ENCODE measurements at places on chromosomes 5 and 9.

GRCh38 chr5:77851176-77852067, 75.3 kb upstream of the TBCA start:
- DNase-seq: peak; percentile 46

- DNase-seq: no peak
Measured at GRCh38 chr5:125125031-125125823, 378.8 kb upstream of the ZNF608 start.

DNA sequence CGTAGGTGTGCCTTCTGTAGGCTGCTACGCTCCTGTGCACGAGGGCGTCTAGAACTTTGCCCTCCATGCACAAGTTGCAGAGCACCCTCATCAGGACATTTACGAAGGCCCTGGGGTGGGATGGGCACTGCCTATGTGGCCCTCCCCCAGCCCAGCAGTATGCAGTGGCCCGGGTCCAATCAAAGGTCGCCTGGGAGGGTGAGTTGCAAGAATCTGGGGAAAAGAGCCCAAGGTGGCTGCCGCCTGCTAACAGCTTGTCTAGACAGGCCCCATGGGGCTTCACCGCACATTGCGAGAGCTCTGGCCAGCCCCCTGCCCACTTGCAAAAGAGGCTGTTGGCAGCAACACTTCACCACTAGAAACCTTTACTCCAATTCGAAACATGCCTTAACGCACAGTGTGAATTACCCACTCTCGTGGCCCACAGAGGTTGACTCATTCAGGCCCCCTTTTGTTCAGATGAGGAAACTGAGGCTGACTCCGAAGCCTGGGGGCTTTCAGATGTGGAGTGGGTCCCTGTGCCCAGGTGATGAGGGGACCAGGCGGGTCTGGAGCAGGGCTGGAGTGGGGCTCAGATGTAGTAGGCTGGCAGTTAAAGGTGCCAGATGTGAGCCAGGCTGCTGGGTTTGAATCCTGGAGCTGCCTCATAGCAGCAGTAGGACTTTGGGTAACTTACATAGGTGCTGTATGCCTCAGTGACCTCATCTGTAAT, 31.8 kb upstream of the IL17B start:
- DNase-seq: no peak

GRCh38 chr9:131676431-131676972, 63.4 kb downstream of the RAPGEF1 start:
- DNase-seq: no peak

DNA sequence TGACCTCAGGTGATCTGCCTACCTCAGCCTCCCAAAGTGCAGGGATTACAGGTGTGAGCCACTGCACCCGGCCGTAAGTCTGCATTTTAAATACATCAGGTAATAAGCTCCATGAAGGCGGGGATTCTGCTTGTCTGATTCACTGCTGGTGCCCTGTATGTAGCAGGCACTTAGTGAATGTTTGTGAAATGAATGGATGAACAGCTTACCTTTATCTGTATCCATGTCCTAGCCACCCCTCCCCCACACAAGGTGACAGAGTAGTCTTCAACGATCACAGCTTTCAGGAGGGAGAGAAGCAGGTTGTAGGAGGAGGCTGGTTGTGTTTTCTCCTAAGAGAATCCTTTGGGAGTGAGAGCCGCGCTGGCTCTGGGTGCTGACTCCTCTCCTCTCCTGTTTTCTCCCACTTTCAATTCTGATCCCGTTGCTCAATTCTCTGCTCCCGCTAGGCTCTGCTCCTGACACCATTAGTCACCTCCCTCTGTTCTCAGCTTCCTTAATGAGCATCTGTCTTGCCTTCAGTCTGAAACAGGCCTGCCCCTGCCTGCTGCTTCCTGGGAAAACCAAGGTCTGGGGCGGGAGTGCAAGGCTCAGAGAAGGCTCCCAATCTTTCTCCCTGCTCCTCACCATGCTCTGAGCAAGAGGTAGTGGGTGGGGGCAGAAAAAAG, 88.8 kb upstream of the CTNNA1 start:
- peak; percentile 60 for DNase-seq

- DNase-seq: no peak
Measured at GRCh38 chr9:123389698-123390097, 33.7 kb downstream of the CRB2 start.

DNA sequence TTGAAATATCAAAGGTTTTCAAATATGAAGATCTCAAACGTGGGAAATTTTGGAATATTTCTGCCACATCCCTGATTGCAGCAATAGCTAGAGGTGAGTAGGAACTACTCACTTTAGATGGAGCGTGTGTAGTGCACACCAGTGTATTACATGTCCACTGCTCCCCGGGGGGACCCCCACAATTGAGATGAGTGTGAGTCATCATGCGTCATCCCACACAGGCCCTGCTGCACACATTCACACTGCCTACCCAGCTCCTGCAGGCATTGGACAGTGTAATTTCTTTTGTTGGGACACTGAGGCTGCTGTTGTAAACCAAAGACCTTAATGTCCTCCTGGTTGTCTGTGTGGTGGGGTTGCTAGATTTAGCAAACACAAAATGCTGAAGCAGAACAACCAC, 280.0 kb downstream of the GAS1 start:
- no peak for DNase-seq

DNA sequence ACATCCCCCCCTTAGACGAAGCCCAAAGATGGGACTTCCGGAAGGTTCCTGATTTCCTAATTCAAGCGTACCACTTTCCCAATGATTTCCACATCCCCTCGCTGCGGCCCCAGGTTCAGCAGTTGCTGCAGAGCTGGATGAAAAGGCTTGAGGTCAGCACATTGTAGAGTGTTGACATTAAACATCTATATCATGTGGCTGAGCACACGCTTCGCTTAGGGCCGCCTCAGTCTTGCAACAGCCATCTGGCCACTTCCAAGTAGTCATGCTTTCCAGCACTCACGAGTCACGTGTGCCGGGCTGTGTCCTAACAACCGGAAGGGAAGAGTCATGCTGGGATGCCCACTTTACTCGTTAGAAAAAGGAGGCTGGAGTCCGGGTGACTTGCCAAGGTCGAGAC, 340.6 kb upstream of the IRX4 start:
- no peak for DNase-seq

- no peak for DNase-seq
Measured at GRCh38 chr9:135815830-135816650, 91.3 kb downstream of the CAMSAP1 start.

DNA sequence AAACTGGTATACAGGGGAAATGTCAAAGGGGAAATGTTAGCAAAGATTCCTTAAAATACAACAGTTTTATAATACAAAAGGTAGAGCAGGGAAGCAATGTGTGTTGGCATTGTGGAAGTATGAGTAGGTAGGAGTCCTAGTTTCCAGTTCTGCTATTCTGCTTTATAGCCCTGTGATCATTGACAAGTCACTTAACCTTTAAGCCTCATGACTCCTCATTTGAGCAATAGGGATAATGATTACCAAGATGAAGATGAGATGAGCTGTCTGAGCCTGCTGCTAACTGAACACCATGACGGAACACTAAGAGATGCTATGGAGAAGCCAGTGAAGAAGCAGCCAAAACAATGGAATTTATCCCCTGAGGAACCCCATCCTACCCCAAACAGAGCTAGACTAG, 251.7 kb downstream of the PAPPA start:
- peak; percentile 73 for DNase-seq

DNA sequence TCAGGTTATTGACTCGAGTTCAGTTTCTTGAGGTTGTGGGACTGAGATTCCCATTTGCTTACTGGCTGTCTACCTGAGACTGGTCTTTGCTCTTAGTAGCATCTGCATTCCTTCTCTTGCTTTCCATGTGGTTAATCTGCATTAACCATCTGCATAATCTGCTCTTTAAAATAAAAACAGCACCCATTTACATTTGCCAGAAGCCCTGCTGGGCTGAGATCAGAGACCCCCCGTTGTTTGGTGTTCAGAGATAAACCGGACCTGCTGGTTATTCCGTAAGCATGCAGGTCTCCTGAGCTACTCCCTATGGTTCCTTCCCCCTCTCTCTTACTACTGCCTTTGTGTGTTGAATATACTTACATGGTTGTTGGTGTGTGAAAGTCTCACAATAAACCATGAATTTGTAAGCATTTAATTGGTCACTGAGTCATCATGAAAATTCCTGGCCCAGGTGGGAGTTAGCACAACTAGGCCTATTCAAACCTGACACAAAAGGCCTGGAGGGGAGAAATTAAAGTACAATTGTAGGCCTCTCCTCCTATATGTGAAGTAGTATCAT, 396.7 kb downstream of the MRPS30 start:
- DNase-seq: no peak

GRCh38 chr5:114319236-114319635, 42.6 kb upstream of the KCNN2 start:
- no peak for DNase-seq

GRCh38 chr5:130720355-130720754, 444.7 kb downstream of the HINT1 start:
- peak; percentile 17 for DNase-seq

DNA sequence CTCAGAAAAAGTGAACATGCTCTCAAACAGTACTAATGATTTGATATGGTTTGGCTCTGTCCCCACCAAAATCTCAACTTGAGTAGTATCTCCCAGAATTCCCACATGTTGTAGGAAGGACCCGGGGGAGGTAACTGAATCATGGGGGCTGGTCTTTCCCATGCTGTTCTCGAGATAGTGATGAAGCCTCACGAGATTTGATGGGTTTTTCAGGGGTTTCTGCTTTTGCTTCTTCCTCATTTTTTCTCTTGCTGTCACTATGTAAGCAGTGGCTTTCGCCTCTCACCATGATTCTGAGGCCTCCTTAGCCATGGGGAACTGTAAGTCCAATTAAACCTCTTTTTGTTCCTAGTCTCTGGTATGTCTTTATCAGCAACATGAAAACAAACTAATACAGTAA, 401.3 kb downstream of the BNC2 start:
- DNase-seq: peak; percentile 3

GRCh38 chr5:57889558-57889957, 406.9 kb upstream of the ACTBL2 start:
- DNase-seq: peak; percentile 4

DNA sequence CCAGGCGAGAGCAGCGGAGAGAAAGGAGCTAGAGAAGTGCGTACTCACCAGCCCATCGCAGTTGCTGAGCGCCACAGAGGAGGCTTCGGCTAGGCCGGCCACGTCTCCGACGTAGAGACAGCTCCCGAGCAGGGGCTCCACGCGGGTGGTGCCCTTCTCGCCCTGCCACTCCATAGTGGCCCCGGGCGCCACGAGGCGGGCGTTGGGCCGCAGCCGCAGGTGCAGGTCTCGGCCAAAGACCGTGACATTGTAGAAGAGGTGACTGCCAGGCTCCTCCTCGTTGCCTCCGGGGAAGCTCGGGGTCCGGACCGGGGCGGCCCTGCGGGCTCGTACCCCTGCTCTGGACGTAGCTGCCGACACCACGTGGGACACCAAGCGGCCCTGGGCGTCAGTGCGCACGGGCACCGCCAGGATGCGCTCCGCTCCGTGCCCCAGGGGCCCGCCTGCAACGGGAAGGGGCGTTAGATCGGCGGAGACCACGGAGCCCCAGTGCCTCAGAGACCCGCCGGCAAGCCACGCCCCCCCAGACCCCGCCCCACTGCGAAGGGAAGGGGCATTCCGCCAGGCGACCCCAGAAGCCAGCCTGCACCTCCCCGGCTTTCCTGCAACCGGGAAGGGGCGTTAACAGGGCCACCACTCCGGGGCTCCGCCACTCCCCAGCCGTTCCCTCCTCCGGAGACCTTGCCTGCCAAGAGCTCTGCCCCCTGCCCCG, 1.4 kb downstream of the ADAMTS2 start:
- peak; percentile 17 for DNase-seq

GRCh38 chr9:105143136-105143430, 101.4 kb upstream of the SLC44A1 start:
- no peak for DNase-seq

DNA sequence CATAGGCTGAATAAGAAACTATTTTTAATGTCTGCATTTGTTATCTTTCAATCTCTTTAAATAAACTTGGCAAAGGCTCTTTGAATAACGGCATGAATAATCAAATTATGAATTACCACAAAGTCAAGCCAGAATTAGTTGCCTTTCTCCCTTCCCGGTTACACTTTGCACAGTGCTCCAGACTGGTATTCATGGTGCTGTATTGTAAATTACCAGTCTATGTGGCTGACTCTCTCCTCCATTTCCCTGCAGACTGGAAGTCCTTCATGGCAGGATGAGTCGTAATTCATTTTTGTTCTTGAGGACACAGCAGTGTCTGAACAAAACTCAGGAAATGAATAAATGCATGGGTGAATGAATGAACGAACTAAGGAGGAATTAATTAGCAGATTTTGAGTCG, 142.9 kb downstream of the GNA14 start:
- DNase-seq: no peak

GRCh38 chr5:108930107-108930506, 182.4 kb downstream of the FER start:
- DNase-seq: no peak

DNA sequence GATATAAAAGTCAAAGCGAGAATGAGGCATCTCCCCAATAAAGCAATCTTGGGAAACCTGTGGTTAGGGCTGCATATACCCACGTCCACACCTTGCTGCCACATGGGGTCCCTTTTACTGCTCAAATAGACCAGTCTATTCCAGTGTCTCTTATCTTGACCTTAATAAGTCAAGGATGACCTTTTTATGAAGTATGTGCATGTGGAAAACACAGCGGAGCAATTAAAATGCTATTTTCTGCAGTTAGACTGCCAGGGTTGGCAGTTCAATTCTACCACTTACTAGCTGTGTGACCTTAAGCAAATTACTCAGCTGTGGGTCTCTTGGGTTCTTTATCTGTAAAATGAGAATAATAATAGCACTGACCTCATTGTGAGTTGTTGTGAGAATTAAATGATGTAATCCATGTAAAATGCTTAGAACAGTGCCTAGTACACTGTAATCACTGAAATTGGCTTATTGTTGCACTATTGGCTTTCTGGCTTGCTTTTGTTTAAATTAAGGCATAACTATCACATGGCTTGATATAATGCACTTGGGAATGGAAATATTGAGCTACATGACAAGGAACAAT, 67.8 kb upstream of the HSPB3 start:
- no peak for DNase-seq

DNA sequence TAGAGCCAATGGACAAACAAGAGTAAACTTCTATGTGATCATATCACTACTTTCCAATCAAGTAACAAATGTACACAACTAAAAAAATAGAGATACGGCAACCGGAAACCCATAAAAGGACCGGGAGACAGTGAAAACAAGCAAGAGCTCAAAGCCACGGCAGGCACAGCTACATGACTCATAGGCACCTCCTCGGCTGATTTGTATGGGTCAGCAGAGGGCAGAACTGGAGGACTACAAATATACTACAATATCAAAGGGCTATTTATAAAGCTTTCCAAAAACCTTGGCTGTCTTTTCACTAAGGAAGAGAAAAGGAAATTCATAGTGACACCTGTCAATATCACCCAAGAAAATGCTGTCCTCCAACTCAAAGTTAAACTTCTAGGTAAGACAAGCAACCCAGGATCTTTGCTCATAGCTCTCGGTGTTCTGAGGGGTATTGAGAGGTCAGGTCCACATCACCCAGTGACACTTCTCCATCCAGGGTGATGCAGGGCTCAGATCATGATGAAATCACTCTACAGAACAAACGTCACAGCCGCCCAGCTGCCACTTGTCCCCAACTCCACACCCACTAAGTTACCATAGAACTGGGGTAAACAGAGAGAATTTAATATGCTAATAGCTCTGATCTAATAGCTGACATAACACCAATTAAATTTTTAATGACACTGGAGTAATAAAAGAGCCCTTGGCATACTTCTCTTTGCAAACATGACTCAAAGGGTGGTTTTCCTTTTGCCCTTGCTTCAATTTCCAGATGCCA, 41.3 kb downstream of the PFDN1 start:
- DNase-seq: peak; percentile 85

GRCh38 chr5:8907168-8907868, 638.6 kb downstream of the SEMA5A start:
- no peak for DNase-seq

All from suppressor macrophage (primary cell).